ENCODE measurements at places on chromosomes 6 and 20. TPM values are rescaled to one million over a fixed set of nuclear protein-coding genes. Genes with fewer than 3 reads are reported as not detected.

- H3K4me1 ChIP-seq: peaks cover 11% of the 10 kb centered on the region
- H3K27ac ChIP-seq: no peak overlapping the region
- no peak overlapping the region for H3K4me3 ChIP-seq
These were observed 50.3 kb upstream of the NAA20 start for GRCh38 chr20:19966840-19967239.

GRCh38 chr20:30168025-30168799 lies 1089.3 kb upstream of the DEFB115 start:
- no peak overlapping the region for H3K4me3 ChIP-seq
- no peak overlapping the region for H3K27ac ChIP-seq
- no peaks in the 10 kb centered on the region for H3K4me1 ChIP-seq
- DNase-seq: no peak
- H3K27me3 ChIP-seq: no peaks in the 10 kb centered on the region

Gene AK9
- total RNA-seq: 3.4 TPM

Gene PNISR
- total RNA-seq: 62.2 TPM

- no peak overlapping the region for H3K27ac ChIP-seq
- peaks cover 3% of the 10 kb centered on the region for H3K27me3 ChIP-seq
- no peak overlapping the region for H3K4me3 ChIP-seq
- H3K4me1 ChIP-seq: no peaks in the 10 kb centered on the region
- DNase-seq: no peak
These were observed 24.0 kb upstream of the GRM4 start for GRCh38 chr6:34169897-34170296.

Gene SLC35D3
- total RNA-seq: not detected

DNA sequence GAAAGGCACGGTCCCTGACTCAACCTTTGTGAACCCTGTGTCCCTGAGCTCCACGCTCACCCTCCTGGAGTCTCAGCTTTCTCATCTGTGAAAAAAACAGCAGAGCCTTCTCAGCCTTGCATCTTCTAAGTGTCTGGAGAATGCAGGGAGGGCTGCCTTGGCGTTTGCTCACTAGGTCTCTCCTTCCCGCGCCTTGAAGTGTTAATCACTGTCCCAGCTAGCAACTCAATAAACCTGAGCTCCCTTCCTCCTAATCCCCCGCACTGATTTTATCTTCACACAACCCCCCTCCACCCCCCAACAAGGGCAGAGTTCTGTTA lies 34.9 kb upstream of the FOXC1 start:
- H3K27me3 ChIP-seq: no peaks in the 10 kb centered on the region
- H3K36me3 ChIP-seq: no peaks in the 10 kb centered on the region
- no peak for DNase-seq
- peaks cover 6% of the 10 kb centered on the region for H3K4me1 ChIP-seq
- H3K27ac ChIP-seq: no peak overlapping the region
- H3K4me3 ChIP-seq: no peak overlapping the region

DNA sequence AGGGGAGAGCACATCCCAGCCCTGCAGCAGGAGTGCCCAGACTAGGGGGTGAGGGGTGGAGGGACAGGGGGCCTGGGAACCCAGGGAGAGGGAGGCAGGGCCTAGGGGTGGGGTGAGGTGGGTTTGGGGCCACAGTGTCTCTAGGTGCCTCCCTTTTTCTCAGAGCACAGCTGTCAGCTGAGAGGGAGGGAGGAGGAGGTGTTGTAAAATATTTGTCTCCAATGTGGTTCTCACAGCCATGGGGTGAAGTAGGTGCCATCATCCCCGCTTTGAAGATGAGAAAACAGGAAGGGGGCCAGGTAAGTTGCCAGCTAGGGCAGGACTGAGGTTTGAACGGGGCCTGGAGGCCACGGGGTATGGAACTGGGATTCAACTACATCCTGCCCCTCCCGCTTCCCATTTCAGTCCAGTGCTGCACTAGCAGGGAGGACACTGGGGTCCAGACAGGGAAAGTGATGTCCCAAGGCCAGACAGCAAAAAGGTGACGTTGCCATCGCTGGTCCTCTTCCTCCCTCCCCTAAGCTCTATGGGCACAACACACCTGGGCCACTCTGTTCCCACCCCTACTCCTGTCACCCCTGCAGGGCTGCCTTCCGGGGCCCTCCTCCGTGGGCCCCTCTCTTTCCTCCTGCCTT lies 20.3 kb downstream of the PACSIN1 start:
- no peaks in the 10 kb centered on the region for H3K4me1 ChIP-seq
- no peak for DNase-seq
- no peak overlapping the region for H3K27ac ChIP-seq

DNA sequence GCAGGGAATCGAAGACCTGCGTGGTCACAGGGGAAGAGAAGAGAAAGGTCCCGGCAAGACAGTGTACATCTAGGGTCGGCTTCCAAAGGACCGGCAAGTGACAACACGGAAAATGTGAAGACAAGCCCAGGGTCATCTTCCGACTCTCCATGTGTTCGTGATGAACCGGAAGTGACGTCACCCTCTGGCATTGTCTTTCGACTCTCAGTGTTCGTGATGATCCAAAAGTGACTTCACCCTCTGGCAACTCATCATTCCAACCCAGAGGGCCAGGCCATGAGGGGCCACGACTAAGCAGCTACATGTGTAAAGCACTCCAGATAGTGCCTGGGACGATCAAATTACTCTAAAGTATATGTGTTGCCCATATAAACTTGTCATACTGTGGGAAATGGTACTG lies 290.8 kb downstream of the THBS2 start:
- no peaks in the 10 kb centered on the region for H3K4me1 ChIP-seq
- H3K36me3 ChIP-seq: no peaks in the 10 kb centered on the region
- H3K4me3 ChIP-seq: no peak overlapping the region
- H3K27me3 ChIP-seq: no peaks in the 10 kb centered on the region
- no peak for DNase-seq

- H3K4me3 ChIP-seq: no peak overlapping the region
- H3K36me3 ChIP-seq: no peaks in the 10 kb centered on the region
- no peak for DNase-seq
These were observed 234.3 kb downstream of the CDC5L start for GRCh38 chr6:44621846-44622245.

Gene HRH3
- total RNA-seq: 0.07 TPM

- no peak for DNase-seq
- H3K4me3 ChIP-seq: no peak overlapping the region
- no peaks in the 10 kb centered on the region for H3K36me3 ChIP-seq
- H3K27ac ChIP-seq: no peak overlapping the region
These were observed 75.8 kb upstream of the SULF2 start for GRCh38 chr20:47861116-47861515.

DNA sequence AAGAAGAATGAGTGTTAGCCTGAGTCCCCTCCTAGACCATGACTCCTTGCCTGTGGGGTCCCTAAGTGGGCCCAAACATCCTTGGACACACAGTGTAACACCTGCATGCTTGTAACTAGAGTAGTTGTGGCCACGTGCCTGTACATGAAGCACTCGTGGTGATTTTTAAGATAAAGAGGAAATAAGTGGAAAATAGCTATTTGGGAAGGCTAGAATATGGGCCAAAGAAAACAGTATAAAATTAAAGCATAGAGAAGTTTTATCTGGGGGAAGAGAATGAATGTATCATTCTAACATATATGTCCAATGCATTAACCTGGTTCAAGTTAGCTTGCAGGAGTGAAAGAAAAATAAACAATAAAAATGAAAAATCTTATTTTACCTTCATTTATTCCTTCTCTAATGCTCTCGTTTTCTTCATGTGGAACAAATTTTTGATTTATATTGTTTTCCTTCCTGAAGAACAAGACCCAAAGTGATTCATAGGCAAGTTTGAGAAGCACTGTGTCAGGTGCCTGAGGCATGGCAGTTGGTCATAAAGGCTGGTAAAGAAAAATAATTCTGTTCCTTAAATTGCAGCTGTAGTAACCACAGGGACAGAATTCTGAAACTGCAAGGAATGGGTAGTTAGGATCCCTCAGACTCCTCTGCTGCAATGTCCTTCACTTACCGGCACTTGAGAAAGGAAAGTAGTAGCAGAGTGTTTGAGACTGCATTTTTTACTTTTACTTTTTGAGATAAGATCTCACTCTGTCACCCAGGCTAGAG lies 8.5 kb upstream of the CST3 start:
- no peak overlapping the region for H3K4me3 ChIP-seq
- no peaks in the 10 kb centered on the region for H3K36me3 ChIP-seq
- no peak for DNase-seq
- peaks cover 6% of the 10 kb centered on the region for H3K4me1 ChIP-seq
- no peaks in the 10 kb centered on the region for H3K27me3 ChIP-seq

Gene POU5F1
- total RNA-seq: 6.3 TPM

Gene SPEF1
- total RNA-seq: 0.45 TPM

Gene FLOT1
- total RNA-seq: 77.6 TPM

DNA sequence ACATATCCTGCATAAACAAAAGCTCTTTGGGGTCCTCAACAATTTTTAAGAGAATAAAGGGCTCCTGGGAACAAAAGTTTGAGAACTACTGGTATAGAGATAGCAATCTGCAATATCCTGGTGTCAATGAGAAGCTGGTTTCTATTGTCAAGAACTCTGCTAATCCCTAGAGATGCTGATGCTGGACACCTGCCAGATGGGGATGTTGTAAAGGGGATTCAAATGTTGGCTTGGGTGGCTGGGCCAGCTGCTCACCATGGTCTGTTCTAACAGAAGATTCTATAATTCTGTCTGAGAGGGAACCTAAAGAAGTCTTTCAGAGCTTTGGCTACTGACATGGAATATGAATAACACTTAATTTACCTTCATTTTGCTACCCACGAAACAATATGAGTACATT lies 137.8 kb downstream of the BTBD9 start:
- H3K4me1 ChIP-seq: no peaks in the 10 kb centered on the region
- no peaks in the 10 kb centered on the region for H3K36me3 ChIP-seq

DNA sequence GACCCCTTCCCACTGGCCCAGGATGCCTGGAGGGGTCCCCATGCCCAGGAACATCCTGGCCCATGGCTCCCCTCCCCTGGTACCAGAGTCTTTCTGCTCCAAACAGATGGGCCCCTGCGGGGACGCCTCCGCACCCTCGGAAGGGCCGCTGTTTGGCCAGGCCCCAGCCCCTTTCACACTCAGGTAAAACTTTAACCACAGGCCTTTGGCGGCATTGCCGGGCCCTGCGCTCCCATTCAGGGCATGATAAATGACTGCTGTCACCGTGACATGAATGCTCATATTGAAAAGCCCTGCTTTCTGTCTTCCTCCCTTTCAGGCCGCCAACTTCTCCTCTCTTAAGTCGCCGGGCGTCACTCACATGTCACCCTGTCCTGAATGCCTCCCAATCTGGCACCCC lies 141.5 kb upstream of the TOP1 start:
- H3K36me3 ChIP-seq: no peaks in the 10 kb centered on the region
- H3K27ac ChIP-seq: no peak overlapping the region

Gene TAGAP
- 0.10 TPM for total RNA-seq

Measured in astrocyte (in vitro differentiated cells and primary cell).